Mucosa of gallbladder (tissue), 1 donor: ENCODE measurements at places on chromosomes 16 and 17.

DNA sequence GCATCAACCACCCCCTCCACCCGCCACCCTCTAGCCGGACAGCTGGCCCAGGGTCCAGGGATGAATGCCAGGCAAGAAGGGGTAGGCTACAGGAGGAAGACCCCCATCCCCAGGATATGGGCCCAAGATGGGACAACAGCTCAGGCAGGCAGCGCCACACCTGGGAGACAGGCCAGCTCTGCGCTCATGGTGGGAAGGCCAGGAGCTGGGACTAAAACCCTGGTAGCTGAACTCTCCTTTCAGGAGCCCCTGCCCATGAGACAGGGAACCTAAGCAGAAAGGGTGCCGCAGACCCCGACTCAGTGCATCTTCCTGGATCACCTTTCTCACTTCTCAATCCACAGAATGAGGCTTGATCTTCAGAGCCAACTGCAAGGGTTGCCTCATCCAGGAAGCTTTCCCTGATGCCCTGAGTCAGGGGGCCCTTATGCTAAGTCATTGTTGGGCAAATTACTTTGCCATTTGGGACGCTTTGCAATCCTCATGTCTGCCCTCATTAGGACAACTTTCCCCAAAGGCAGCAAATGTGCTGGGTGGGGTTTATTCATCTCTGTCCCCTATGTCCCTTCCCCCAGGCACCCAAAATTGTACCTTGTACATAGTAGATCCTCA, 9.0 kb downstream of the ZDHHC1 start:
- DNase-seq, result no peak

- DNase-seq, result no peak
Observed at GRCh38 chr17:67696347-67696746, 21.4 kb upstream of the NOL11 start.

DNA sequence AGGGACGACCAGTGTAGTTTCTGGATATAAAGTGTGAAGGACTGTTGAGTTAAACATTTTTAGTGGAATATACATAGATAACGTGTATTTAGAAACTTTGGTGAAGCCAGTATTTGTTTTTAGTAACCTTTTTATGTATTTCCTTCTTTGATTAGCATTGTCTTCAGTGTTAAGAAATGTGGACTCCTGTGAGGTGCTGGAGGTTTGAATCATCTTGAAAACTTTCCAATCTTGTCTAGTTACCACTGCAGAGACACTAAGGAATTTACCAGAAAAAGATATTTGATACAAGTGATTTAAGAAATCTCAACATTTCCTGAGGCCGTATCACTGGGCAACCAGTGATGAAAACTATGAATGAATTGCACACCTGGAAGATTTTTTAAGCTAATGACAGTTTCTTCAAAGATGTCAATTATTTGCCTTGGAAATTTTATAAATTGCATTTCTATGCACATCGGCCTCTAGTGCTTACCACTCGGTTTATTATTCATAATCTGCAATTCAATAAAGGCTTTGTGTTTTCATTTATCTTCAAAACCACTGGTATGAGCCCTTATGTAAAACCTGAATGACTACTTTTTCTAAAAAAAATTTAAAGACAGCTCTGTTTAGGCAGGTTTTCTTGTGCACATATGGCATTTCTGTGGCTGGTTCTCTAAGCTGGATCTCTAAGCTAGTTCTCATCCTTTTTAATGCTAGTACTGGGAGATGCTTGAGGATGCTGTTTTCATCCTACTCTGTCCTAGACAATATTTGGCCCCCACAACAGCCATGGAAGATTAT, 31.4 kb upstream of the ADCY7 start:
- DNase-seq, result no peak

DNA sequence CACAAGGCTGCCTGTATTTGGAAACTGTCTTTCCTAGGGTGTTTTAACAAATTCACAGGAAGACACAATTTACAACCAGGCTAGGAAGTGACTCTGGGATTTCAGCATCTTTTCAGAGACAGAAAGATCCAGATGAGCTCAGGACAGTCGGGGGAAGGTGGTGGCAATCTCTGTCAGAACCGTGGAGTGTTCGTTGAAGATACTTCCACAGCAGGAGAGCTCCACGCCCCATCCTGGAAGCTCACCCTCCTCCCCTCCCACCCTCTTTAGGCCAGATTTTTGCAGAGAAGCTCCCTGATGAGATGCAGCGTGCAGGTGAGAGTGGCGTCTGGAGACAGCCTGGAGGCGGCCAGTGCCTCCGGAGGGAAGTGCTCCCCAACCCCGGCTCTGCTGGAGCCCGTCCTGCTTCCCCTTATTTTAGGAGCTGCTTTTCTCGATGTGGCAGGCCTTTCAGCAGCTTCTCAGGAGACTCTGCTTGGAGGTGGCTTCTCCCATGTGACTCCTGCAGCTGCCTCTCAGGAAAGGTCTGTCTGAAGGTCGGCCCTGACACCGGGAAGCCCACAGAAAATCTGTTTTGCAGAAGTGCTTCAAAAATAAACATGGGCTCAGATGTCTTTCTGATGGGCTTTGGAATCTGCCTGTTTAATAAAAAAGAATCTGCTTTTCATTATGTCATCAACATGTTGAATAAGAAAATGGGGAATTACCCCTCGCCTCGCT, 186.4 kb upstream of the CHMP6 start:
- no peak for DNase-seq

DNA sequence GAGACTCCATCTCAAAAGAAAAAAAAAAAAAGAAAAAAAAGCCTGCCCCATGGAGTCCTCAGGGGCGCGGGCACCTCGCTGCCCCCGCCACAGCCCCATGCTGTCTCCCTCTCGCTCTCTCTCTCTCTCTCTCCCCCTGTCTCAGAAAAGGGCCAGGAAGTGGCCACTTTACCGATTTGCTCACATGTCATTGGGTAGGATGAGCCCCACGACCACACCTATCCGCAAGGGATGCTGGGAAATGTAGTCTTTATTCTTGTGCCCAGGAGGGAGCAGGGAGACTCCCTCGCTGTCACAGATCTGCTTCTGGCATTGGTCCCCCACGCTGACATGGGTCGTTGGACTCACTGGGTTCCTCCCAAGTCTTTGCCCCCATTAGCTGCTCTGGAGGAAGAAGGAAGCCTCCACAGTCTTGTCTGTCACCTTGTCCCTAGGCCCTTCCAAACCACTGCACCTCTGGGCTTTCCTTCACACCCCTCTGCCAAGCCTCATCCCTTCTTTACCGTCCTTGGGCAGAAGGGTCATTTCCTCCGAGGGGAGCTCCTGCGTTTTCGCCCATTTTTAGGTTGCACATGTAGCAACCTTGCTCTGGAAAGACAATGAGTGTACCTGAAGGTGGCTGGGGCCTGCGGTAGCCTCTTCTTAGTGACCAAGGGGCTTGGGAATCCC, 6.9 kb upstream of the GJD3 start:
- no peak for DNase-seq

GRCh38 chr17:78426293-78426879, 47.9 kb downstream of the PGS1 start:
- no peak for DNase-seq

DNA sequence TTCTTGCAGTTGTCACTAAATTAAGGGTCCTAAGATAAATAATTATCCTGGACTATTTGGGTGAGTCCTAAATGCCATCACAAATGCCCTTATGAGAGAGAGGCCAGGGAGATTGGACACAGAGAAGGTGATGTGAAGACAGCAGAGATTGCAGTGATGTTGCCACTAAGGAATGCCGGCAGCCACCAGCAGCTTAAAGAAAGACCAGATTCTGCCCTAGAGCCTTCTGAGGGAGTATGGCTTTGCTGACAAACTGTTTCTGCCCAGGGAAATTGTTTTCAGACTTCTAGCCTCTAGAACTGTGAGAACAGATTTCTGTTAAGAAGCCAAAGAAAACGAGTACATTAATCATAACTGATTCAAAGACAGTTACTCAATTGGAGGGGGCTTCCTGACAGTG, 10.0 kb upstream of the ZNF23 start:
- no peak for DNase-seq
